Activated CD4-positive, alpha-beta T cell treated with anti-CD3 and anti-CD28 coated beads, Interleukin-2, amount 50 U/mL, for 16 hours (primary cell): ENCODE measurements at places on chromosomes 12 and 14.

DNA sequence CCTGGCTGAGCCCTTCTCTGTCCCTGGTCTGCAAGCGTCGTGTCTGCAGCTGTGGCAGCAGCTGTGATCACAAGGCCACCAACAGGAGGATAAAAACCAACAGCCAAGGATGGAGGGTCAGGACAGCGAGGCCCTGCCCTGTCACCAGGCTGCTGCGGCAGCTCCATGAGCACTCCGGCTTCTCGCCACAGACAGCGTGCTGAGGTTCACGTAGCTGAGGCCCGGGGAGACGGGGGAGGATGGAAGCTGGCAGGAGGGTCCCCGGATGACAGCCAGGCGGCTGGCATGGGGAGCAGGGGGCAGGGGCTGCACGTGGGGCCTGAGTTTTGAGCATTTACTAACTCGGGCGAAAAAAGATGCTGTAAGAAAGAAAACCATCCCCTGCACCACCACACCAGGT is 5.4 kb downstream of the XRCC3 start:
- no peak for DNase-seq

DNA sequence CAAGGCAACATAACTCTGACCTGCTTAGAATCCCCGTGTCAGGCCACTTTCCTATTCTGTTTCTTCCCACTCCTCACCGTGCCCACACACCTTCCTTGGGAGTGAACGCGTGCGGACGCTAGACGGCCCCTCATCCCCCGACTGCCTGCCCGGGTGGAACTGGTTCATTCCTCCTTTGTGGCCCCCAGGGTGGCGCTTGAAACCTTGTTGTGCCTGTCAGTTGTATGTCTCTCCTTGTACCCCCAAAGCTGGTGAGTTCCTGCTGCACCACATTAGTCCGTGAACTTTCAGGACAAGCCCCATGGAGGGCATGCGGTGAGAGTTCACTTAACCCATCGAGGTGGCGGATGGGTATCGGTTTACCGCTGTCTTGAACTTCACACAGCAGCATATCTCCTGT is 46.7 kb downstream of the SSH1 start:
- DNase-seq, result no peak

GRCh38 chr12:22477894-22478287 is 66.5 kb downstream of the C2CD5 start:
- DNase-seq, result peak; percentile 28

GRCh38 chr14:92173668-92174067 is 51.9 kb downstream of the CPSF2 start:
- no peak for DNase-seq

DNA sequence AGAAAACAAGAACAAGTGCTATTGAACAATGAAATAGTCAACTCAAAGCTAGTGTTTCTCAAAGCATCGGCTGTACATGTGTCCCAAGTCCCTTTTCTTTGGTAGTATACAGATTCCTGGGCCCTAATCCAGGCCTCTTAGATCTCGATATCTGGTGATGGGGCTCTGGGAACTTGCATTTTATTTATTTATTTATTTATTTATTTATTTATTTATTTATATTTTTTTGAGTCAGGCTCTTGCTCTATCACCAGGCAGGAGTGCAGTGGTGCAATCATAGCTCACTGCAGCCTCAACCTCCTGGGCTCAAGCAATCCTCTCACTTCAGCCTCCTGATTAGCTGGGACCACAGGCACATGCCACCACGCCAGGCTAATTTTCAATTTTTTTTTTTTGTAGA is 17.1 kb downstream of the SYNDIG1L start:
- DNase-seq, result no peak

DNA sequence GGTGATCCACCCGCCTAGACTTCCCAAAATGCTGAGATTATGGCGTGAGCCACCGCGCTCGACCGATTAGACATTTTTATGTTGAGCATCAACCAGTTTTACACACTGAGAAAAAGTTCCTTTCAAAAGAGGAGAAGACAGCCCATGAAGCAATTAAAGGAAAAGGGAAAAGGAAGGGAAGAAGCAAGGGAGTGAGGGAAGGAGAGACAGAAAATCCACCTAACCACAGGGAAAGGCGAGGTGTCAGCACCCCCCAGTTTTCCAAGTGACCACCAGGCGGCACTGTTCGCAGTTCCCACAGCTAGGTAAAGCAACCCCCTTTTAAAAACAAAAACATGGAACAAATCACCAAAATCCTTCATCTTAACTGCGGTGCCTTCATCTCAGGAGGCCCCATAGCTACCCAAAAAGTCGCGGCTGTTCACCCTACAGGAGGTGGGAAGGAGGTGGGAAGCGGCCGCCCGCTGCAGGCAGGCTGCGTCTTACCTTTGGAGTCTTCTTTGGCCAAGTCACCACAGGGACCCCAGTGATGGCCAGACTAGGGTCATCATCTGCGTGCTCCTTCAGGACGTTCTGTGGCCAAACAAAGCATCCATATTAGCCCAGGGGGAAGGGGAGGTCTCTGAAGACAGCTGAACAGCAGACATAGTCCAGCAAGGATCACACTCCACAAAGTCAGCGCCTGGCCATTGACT is 86.6 kb downstream of the KDM2B start:
- peak; percentile 52 for DNase-seq

DNA sequence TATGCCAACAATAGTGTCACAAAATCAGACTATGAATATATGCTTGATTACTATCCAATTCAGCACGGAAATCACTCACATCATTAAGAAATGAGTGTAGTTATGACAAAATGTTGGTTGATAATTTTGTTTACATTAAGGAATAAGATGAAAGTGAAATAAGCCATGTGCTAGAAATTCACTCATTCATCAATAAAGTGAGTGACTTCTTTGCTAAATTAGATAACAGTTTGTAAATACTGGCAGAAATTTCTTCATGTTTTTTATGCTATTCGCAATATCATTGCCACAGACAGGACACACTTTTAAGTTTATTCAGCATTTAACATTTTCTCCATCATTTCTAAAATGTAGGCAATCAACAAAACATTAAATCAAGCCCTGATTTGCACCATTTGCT is 147.5 kb upstream of the FSCB start:
- DNase-seq, result no peak
